ENCODE measurements at places on chromosomes 6 and 20.

DNA sequence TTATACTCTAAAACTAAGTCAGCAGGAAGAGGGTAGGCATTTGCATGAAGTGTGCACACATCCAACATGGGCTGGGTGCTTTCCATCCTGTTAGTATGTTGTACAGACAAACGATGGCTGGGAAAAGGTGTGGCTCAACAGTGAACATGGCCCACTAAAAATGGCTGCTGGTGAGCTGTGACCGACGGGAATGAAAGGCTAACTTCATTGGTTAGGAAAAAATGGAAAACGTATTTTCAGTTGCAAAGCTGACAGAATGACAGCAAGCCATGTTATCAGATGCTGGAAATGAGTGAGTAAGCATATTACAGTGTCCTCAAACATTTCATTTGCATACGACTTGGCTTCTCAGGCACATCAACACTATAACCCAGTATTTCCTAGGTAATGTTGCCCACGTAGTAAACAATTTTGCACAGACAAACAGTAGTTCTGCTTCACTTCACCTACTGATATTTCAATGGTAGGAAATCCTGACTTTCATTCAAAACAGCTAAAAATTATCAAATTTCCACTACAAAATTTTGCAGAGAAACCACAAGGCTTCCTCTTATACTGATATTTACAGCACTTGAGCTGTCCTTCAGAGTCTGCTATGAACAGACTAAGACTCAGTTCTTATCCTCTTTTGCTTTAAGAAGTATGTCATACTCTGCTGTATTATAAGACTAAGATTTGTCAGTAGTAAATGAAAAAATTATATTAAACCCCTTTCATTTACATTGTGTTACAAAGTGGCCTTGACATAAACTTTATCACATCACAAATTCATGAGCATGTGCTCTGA is 98.9 kb downstream of the IRF4 start:
- DNase-seq = no peak

DNA sequence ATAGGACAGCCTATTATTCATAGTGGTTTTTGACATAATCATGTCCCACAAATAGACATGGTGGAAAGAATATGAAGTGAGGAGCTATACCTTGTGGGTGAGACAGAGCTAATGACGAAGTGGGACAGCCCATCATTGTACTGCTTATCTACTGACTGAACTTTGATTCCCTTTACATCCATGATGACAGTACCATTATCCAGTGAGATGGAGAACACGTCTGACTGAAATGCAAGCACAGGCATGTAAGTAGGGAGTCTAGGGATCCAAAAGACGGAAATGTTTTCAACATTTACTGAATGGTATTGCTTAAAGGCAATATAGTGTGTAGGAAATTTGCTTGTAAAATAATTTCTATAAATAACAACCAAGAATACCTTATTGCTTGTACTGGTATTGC is 43.5 kb downstream of the FAM229B start:
- peak; percentile 71 for DNase-seq

DNA sequence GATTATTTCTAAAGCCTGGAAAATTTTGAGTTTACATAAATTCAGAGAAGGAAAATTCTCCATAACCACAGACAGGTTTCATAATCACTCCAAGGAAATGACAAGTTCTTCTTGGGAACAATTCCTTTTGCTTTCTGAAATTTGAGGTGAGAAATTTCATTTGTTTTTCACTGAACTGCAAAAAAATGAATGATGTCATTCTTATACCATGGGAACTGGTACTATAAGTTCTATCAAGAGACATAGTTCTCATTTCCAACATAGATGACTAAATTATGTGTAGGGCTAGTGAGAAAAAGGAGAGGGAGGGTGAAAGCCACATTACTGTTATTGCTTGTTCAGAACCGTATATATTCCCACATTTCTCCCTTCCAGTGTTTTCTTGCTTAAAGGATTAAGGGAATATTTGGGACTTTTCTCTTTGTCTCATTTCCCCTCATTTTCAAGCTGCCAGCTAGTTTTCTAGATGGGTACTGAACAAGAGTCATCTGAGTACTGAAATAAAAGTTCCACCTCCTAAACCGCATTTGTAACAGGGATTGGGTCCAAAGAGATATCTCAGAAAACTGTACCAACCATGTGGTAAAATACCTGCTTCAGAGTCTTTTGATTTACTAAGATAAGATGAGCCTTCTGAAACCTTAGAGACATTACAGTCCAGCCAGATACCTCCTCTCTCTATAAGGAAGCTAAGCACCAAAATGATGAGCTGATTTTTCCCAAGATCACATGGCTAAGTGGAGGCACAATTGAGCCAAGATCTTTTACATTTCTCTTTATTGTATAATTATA is 144.3 kb upstream of the PRDM1 start:
- peak; percentile 29 for DNase-seq

DNA sequence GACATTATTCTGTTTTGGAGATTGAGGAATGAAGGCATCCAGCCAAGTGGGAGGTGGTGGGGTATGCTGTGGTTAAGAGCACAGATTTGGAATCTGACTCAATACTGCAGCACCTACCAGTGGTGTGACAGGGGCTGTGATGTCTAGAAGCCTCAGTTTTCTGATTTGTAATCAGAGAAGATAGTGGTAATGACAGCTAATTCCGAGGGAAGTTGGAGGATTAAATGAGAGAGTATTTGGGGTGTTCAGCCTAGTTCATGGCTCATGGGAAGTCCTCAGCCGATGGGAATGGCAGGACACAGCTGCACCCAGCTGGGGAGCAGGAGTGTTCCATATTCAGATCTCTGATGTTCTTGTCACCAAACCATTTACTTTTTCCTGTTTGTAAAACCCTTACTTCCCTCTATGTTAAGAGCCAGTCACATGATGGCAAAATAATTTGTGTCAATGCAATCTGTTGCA is 9.3 kb downstream of the SLC9A8 start:
- DNase-seq = no peak

DNA sequence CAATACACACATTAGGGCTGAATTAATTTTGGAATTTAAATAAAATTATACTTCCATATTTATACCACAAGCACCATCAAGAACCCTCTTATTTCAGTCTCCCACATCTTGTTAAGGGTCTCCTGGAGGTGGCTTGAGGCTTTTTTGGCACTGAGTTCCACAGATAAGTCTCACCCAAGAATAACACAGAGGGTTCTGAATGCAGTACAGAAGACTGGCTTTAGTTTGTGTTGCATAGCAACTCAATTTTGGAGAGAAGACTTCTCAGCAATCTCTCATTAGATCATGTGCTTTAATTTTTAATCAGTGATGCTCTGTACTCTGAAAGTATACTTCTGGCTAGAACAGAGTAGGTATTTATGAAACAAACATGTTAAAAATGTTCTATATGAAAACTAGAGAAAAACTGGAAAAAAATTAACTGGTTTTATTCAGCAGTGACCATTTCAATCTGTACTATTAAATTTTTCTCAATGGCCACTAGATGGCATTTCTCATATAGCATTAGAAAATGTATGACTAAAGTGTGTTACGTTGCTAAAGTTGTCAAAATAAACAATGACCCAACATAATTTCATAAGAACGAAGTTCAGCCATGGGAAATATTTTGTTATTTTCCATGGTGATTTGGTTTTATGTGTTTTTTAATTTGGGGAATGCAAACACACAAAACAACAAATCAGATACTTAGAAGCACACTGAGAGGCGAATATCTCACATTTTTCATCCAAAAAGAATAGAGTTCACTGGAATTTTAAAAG is 32.7 kb upstream of the MAP7 start:
- DNase-seq = peak; percentile 76

- DNase-seq = no peak
These were observed 153.2 kb upstream of the PRND start for GRCh38 chr20:4568361-4568959.

- DNase-seq = no peak
These were observed 179.2 kb downstream of the TMEM242 start for GRCh38 chr6:157143890-157144798.

DNA sequence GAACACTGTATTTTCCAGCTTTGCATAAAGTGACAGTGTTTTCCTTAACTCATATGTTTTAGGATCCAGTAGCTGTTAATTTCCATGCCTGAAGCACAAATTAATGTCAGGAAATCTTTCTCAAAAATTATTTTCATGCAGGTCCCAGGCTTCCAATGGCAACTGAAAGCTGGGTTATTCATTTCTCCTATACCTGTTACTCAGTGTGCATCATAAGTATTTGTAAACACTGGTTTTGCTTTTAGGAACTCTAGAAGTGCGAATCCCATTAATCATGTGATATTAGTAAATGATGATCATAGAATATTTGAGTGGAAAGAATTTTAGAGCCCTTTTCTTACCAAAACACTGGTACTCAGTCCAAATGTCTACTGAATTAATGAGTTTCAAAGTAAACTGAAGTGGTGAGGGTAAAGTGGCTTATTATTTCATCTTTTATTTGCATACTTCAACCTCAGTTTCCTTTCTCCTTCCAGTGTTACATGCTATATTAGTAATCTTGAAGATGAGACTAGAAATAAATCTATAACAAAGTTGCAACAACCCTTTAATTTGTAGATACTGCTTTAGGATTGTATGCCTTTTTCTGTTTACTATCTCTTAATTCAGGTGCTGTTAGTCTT is 124.0 kb downstream of the ZFAND3 start:
- peak; percentile 31 for DNase-seq

- DNase-seq = no peak
These were observed 91.5 kb upstream of the THBS2 start for GRCh38 chr6:169345146-169345545.

DNA sequence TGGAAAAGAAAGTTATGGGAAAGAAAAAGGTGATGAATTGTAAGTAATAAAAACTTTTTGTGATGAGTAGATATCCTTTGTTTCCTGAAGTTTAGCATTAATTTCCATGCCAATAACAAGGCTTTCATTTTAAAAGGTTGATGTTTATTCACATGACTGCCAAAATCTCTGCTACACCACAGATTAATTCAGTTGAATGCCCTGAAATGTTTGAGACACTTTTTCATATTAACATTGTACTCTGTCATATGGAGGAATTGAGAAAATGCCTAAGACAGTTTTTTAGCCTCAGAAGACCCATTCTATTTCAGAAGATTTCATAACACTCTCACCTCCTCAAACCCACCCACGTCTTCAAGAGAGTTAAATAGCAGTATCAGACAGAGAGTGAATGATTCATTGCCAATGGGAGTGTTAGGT is 115.5 kb downstream of the ADGRG6 start:
- no peak for DNase-seq

- DNase-seq = no peak
These were observed 62.0 kb downstream of the IYD start for GRCh38 chr6:150430815-150431214.

- DNase-seq = no peak
These were observed 349.4 kb downstream of the PREX1 start for GRCh38 chr20:48478370-48478769.

DNA sequence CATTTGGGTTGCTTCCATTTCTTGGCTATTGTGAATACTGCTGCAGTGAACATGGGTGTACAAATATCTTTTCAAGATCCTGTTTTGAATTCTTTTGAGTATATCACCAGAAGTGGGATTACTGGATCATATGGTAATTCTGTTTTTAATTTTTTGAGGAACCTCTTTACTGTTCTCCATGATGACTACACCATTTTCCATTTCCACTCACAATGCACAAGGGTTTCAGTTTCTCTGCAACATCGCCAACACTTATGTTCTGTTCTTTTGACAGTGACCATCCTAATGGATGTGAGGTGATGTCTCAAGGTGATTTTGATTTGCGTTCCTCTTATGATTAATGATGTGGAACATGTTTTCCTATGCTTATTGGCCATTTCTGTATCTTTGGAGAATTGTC is 214.4 kb upstream of the ZFP64 start:
- no peak for DNase-seq

GRCh38 chr6:130848945-130849344 is 21.7 kb downstream of the SMLR1 start:
- peak; percentile 30 for DNase-seq

GRCh38 chr20:2521369-2522305 is 12.9 kb upstream of the ZNF343 start:
- peak; percentile 51 for DNase-seq

GRCh38 chr20:18187020-18187419 is 49.4 kb downstream of the KAT14 start:
- peak; percentile 86 for DNase-seq

DNA sequence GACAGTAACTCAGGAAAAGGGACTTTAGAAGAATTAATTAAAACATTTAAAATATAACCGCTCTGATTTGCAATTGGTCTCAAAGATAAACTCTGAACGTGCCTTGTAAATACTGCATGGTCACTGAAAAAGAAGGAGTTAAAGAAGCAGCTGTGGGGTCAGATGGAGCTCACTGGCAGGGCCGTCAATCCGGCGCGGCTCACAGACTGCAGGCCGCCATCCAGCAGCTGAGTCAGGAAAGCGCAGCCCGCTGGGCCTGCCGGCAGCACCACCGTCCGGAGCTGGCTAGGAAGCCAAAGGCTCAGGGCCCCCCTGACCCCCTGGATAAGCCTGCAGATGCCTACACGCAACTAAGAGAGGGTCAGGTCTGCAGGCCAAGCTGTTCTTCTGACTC is 54.2 kb upstream of the FRMD1 start:
- DNase-seq = no peak

DNA sequence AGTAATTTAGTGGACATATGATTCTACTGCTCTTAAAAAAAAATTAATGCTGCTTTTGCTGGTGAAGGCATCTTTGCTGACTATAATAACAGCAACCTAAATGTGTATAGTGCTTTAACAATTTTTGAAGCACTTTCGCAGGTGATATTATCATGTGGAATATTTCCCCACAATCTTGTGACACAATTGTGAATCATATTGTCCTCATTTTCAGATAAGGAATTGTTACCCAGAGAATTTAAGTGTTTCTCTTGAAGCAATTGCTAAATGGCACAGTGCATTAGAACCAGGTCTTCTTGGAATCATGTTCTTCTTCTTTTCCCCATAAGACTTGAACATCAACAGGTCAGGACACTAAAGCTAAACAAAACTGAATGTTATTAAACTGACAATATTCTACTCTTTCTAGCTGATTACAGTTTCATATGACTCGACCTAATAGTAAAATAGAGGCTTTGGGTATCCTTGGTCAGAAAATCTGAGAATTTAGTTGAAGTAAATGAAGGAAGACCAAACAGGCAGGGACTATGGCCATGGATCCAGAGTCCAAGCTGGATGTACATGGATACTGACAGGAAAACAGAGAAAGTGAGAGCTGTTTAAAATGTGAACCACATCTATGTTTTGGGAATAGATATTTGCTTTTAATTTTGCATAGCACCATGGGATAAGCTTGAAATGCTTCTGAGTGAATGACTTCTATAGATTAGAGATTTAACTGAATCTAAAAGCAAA is 121.8 kb upstream of the SLC35B3 start:
- DNase-seq = peak; percentile 67

GRCh38 chr6:11271228-11272020 is 39.0 kb upstream of the NEDD9 start:
- DNase-seq = no peak

DNA sequence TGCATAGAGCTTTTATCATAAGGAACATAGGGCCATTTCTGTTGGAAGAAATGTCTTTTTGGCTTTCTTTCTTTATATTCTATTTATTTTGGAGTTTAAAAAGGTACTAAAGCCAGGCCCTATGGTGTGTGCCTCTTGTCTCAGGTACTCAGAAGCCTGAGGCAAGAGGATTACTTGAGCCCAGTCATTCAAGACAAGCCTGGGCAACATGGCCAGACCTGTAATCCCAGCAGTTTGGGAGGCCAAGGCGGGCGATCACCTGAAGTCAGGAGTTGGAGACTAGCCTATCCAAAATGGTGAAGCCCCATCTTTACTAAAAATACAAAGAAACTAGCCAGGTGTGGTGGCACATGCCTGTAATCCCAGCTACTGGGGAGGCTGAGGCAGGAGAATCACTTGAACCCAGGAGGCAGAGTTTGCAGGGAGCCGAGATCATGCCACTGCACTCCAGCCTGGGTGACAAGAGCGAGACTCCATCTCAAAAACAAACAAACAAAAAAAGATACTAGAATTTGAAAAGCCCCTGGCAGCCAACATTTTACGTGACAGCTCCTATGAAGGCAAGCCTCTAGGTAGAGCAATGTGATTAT is 80.0 kb downstream of the CBFA2T2 start:
- peak; percentile 95 for DNase-seq
